ENCODE measurements at places on chromosomes 6 and 20.

DNA sequence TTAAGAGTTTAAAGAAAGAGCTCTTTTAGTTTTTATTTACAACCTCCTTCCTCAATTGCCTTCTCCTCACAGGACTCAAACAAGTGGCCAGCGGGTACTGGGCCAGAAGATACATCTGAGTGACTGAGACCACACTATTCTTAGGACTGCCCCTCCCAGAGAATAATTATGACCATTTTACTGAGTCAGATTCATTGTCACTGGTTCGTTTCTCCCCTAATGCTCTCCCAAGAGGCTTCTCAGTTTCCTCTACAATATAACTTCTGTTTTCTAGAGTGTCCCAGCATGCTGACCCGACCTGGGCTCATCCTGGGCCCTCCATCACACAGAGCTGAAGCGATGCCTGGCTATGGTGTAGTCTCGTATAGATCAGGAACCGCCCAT is 279.9 kb downstream of the CD83 start:
- DNase-seq = no peak

- no peak for DNase-seq
Observed at GRCh38 chr6:33759887-33760629, 13.4 kb upstream of the IP6K3 start.

DNA sequence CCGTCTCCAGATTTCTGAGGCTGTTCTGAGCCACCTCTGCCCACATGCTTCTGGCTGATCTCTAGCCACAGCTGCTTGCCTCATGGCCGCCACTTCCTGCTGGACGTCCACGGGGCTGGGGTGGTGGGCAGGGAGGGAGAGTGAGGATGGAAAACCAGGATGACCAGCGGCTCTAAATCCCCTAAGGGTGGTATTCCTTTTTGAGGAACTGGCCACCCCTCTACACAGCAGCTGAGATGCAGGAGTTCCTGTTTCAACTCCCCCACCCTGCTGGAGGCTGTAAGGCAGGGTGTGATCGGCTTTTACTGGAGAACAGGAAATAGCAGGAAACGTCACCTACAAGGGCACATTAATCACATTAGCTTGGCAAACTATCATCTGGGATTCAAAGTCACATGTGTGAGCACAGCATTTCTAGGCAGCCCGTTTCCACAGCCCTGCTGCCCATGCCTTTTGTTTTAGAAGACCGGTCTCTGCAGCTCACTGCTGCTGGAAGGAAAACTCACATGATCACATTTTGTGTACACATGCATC is 181.6 kb upstream of the ECI2 start:
- peak; percentile 47 for DNase-seq

DNA sequence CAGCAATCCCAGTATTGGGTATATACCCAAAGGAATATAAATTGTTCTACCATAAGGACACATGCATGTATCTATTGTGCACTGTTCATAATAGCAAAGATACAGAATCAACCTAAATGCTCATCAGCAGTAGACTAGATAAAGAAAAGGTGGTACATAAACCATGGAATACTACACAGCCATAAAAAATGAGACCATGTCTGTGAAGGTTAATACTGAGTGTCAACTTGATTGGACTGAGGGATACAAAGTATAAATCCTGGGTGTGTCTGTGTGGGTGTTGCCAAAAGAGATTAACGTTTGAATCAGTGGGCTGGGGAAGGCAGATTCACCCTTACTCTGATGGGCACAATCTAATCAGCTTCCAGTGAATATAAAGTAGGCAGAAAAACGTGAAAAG is 86.9 kb downstream of the MAN1A1 start:
- DNase-seq = no peak

DNA sequence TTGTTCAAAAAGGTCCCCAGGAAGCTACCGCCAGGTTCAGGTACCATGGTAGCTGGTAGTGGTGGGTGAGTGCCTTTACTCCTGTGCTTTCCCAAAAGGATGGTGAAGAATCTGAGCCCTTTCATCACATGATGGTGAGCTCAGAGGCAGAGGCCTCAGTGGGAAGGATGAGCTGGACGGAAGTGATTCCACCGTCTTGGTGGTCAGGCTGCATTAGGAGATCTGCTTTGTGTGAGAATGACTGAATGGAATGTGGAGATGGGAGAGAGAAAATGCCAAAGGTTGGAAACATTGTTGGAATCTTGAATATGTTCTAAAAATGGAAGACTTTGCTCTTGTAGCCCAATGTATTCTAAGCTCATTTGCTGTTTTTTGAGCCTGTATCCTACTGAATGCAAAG is 108.1 kb upstream of the SCP2D1 start:
- no peak for DNase-seq

DNA sequence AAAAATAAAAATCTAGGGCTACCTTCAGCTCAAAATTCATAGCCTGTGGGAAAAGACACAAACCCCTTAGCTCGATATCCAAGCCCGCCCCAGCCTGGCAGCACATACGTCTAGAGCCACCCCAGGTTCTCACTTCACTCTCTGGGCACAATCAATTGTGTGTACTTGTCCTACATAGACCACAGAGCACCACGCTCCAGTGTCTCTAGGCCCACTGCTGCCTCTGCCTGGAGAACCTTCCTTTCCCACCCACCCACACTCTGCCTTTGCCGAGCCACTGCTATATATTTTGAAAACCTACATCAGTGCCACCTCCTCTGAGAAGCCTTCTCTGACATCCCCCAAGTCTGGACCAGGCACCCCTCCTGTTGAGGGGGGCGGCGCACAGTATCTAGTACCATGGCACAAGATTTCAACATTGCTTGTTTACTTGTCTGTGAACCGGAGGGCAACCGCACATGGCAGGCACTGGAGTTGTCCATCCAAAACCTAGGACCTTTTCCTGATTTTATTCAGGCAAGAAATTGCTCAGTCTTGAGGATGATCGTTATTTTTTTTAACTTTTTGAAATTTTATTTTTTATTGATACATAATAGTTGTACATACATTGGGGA is 141.5 kb downstream of the UNC5CL start:
- no peak for DNase-seq
